ENCODE measurements at places on chromosomes 16 and 17.

GRCh38 chr17:5902181-5903140, 167.7 kb upstream of the WSCD1 start:
- DNase-seq: no peak

DNA sequence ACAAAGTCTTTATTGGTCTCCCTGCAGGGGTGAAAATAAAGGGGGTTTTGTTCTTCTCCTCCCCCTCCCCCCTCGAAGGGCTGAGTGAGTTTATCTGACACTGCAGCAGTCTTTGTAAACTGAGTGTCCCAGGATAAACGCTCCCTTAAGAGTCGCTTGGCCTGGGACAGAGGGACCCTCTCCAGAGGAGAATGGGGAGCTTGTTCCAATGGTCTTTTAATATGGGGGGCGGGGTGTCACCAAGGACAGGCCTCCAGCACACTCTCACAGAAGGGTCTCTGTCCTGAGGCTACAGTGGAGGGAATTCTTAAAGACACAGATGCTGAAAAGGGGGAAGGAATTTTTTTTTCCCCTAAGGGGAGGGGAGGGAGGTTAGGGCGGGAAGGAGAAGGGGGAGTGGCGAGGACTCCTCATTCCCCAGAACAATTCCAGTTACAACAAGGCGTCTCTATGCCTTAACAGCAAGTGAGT, 455.5 kb downstream of the SOX9 start:
- DNase-seq: no peak

DNA sequence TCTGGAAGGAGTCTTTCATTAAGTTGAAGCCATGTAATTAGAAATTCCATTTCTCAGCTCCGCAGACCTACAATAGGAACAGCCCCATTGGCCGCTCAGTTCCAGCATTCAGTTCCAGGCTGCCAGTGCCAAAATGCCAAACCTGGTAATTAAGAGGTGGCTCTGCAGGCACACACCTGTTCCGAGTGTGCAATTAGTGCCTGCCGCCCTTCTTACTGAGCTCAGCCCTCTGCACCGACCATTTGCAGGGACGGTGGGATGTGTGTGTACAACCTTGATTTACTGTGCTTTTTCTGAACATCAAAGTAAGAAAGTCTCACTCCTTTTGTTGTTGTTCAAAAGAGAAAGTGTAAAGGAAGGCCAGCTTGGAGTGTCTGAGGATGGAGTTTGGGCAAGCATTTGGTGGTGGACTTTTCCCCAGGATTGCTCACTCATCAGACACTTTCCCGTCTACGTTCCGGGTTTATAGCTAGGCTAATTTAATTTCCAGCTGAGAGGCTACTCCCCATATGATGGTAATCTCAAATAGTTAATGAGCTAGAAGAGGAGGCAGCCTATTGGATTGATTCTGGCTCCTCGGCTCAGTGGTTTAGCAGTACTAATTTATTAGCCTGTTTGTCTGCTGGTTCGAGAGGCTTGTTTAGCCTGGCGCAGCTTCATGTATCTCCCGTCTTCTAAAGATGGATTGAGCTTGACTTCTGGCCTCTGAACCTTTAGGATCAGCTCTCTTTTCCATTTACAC, 20.0 kb downstream of the HS3ST3B1 start:
- no peak for DNase-seq

DNA sequence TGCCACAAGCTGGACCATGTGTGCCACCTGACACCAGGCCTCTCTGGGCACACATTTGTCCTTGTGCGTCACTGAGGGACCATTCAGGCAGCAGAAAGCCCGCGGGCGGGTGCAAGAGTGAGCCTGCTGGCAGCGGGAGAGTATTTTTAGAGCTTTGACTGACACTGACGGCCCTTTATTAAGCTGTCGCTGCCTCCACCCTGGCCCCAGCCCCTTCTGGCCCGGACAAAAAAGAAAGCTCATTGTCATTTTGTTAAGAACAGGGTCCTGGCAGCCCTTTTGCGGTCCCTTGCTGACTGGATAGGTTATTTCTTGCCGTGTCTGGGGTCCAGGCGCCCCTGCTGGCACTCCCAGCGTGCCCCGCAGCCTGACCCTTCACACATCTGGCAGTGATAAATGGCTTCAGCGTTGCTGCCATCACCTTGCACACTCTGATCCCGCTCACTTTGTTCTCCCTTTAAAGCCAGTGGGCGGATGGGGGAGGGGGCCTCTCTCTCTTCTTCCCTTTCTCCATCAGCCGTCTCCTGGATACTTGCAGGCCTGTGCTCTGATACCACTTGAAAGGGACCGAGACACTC, 78.4 kb upstream of the NKD1 start:
- no peak for DNase-seq

DNA sequence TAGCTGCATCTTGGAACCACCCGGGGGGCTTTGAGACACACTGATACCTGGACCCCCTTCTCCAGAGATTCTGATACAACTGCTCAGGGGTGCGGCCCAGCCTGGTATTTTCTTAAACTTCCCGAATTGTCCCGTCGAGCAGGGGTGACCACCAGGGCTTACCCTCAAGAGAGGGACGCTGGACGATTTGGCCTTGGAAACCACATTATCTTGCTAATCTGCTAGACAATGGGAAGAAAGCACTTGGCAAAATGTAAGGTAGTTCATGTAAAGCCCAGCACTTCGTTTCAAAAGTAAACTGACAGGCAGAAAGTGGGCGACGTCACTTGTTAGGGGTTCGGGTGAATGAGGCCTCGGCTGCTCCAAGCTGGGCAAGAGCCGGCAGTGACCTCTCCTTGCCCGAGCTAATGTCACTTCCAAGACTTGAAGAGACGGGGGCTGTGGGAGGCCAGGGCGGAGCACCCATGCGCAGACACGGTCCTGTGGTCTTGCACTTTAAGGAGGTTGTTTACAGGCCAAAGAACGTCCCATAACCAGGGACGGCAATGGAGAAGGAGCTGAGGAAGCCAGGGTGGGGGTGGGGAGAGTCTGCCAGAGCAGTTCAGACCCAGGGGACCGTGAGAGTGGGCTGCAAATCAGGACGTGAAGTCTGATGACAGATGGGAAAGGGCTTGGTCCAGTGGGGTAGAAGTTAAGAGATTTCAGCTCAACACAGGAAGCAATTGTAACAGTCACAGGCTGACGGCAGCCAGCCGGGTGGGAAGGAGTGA, 152.7 kb upstream of the GSE1 start:
- DNase-seq: no peak

DNA sequence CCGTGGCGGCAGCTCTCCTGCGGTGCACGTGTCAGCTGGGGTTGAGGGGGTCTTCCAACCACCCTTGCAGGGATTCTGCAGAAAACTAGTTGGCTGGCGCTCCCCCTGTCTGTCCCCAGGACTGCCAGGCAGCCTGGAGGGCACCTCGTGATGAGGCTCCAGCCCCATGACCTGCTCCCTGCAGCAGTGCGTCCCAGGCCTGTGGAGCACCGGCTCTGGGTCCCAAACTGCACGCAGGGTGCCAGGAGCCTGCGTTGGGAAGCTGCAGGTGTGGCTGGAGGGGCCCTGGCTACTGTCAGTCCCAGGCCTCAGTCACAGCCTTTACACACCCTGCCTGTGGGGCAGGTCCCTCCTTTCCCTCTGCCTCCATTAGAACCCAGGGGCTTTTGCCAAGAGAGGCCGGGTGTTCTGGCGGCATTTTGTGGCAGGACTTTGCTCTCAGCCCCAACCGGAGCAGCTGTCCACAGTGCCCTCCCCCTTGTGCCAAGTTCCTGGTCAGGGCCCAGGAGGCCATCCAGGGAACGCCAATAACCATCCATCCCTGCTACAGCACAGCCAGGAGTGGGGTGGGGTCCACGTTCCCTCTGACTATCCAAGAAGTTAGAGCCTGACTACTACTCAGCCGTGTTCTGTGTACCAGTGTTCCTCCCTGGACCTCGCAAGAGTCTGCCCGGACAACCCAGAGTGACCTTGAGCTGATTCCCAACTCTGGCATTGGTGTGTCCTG, 9.2 kb downstream of the CHMP6 start:
- no peak for DNase-seq

DNA sequence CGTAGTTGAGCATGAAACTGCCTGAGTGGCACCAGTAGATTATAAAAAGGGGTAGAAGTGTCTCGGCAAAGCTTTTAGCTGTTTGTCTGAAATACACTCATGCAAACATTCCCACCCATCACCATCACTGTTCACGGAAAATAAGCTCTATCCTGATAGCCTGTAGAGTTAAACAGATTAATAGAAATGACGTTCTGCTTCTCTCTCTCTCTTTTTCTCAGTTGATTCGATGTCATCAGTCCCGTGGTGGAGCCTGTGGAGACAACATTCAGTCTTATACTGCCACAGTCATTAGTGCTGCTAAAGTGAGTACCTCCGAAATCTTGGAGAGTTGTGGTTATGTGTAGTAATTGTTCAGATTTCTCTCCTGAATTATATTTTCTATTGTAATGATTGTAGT, 224.7 kb downstream of the BCAS3 start:
- no peak for DNase-seq

- no peak for DNase-seq
Measured at GRCh38 chr17:72046643-72047612, 73.9 kb upstream of the SOX9 start.

DNA sequence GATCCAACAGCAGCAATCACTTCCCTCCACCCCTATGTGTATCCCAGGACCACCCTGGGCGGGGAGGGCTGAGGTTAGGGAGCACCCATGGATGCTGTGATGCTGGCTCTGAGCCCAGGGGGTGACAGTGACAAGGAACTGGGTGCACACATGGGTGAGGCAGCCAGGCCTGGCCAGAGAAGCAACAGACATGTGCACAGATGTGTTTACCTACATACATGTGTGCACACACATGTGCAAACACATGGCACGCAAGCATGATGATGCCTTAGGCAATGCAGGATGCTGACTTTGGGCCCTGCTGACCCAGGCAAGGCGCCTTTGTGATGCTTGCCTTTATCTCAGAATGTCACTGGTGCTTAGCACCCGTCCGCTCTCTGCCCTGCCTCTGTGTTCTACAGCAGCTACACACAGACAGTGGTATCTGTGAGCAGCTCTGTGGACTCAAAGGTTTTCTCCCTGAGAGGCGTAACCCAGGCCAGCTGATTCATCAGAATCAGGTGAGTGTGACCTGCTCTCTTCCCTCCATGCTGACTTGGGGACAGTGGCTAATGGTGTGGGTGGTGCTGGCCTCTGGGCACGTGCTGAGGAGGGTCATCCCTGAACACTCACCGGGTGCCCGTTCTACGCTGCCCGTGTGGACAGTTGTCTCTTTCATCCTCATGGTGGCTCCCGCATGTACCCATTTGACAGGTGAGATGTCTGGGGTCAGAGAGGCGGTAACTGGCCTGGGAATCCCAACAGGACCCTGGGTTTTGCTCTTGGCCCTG, 38.5 kb upstream of the KSR1 start:
- no peak for DNase-seq

DNA sequence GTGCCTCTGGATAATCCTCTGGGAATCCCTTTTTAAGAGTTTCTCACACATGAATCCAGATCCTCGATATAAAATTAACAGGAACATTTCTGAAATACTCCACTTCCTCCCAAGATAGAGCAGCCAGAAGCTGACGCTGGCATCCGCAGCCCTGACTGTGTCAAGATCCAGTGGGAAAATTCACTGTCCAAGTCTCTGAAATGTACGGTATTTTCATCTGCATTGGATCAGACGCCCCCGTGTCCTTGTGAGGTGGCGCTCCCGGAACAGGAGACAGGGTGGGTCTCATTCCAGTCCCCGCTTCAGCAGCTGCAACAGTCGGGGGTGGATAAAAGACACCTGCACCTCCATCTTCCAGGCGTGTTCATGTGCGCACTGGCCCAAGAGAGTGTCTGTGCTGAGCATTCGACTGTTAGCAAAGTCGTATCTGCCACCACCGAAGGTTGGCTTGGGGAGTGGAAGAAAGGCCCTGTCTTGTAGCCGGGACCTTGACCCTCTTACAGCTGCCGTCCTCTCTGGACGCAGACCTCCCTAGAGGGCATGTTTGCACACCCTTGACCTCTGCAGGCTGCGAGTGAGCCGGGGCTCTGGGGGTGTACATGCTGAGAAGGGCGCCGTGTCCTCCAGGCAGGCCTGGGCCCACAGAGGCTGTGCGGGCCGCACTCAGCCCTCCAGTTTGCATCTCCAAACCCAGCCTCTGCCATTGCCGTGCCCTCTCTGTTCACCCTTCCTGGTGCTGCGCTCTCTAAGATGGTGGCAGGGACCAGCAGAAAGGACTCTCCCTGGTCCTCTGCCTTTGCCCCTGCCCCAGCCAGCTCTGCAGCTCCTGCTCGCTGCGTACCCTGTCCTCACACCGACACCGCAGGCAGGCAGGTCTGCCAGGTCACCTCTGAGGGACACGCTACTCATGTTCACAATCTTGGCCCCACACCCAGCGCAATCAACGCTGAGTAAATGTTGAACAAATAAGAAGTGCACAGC, 72.0 kb upstream of the CHMP6 start:
- no peak for DNase-seq
